Foreskin keratinocyte (primary cell): ENCODE measurements at places on chromosomes 2 and 18. TPM values are rescaled to one million over a fixed set of nuclear protein-coding genes. Genes with fewer than 3 reads are reported as not detected.
A peak's percentile ranks its signal among the peaks of the same experiment; 100 is the strongest.

Gene DSC2
- total RNA-seq: 31.4 and 31.5 TPM in 2 replicates

Gene ASAP2
- total RNA-seq: 57.2 and 69.3 TPM in 2 replicates

Gene GALNT13
- total RNA-seq: not detected in 2 replicates

- peak; percentile 51 for DNase-seq
Measured at GRCh38 chr2:190649798-190650390, 1.0 kb downstream of the NAB1 start.
